ENCODE measurements at places on chromosomes 2 and 18.

DNA sequence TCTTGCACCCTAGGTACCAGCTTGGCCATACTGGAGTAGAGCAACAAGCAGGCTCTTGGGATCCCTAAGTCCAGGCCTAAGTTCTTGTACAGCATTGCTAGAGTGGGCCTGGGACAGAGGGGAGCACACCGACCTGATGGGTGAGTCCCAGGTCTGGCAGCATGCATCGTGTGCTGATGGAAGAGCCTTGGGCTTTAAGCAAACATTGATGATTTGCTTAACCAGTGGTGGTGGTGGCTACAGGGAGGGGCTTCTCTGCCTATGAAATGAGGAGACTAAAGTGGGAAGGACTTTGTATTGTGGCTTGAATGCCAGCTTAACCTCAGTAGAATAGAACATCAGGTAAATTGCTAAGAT lies 39.2 kb upstream of the UXS1 start:
- no peak for DNase-seq

DNA sequence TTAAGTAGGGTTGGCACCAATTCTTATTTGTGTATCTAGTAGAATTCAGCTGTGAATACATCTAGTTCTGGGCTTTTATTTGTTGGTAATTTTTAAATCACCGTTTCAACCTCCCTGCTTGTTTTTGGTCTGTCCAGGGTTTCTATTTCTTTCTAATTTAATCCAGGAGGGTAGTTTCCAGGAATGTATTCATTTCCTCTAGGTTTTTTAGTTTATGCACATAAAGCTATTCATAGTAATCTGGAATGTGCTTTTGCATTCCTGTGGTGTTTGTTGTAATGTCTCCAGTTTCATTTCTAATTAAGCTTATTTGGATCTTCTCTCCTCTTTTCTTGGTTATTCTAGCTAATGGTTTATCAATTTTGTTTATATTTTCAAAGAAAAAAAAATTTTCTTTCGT lies 1361.8 kb upstream of the DDX18 start:
- no peak for DNase-seq

DNA sequence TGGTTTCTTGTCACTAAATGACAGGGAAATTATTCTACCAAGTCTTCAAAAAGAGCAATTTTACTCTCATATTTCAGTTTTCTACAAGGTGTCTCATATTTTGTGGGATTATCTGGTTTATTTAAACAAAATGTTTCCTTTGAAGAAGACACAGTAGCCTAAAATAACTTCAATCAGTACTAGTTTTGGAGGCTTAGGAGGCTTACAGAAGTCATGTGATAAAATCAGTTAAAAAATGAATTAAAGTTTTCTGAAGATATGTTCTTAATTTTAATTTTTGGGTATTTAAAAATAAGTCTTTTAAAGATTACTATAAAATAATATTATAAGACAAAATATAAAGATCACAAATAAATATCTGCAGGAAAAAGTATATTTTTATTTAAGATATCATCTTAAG lies 95.9 kb downstream of the XIRP2 start:
- no peak for DNase-seq

DNA sequence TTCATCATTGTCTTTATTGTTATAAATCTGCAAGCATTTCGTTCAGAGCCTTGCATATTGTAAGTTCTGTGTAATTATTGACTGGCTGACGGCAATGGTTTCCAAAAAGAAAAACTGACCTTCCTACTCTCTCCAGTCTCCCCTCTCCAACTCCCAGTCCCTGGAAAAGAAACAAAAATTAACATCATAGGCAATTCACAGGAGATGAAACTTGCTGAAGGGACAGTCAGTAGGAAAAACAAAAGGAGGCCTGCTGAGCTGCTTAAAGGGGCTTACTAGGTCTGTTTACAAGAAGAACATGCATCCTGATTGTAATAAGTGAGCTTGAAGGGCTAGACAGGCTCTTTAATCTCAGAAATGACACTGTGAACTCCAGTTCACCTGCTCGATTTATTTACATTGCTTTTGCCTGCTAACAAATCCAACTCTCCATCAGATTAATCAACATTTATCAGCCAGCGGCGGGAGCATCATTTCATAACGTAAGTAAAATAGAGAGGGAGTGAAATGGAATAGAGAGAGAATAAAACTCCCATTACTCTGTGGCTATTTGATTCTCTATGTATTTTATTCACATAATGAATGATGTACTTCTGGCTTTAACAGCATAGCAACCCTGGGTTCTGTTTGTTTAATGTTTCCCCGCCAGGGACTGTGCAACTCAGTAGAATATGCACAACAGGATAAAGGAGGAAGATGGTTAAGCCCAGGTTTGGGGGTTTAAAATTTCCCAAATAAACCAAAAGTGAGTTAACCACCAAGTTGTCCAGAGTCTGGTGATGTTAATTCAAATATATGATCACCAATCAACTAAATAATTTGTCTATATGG lies 256.7 kb upstream of the SETBP1 start:
- no peak for DNase-seq

GRCh38 chr2:16537347-16537746 lies 128.3 kb downstream of the CYRIA start:
- no peak for DNase-seq

- no peak for DNase-seq
These were observed 51.6 kb downstream of the LDAH start for GRCh38 chr2:20771299-20771698.

DNA sequence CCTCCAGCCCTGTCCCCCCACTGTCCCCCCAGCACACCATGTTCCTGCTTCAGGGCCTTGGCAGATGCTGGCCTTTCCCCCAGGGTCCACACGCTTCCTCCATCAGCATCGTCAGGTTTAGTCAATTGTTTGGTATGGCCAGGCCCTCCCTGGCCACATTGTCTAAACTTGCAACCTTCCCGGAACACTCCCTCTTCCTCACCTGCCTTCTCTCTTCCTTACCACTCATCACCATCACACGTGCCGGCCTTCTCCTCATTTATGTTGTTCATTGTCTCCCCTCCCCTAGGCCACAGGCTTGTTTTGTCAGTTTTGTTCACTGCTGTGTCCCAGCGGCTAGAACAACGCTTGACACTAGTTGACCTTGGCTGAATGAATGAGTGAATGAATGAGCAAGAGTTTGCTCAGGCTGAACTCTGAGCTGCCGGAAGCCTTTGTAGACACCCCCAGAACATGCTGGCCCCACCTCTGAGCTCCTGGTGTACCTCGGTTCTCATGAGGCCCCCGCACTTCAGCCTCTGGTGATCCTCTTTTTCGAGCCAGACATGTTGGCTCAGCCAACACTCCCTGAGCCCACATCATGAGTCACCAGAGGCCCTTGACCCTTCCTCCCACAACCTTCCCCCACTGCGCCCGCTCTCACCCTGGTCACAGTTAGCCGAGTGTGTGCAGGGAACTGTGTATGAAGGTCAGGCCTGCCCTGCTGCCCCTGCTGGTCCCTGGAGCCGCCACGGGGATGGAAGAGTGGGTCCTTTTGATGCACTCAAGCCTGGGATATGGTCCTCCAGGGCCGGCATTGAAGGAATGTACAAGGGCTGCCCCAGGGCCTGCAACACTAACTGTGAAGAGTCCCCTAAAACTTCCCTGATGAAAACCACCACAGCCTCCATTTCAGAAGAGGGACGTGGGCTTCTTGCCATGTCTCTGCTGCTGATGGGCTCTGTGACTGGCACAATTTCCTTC lies 57.5 kb downstream of the HS1BP3 start:
- no peak for DNase-seq
